ENCODE measurements at places on chromosomes 7 and 10.

- DNase-seq = no peak
Observed at GRCh38 chr10:49611816-49612512, 1.9 kb downstream of the SLC18A3 start.

GRCh38 chr10:95814011-95814727 lies 58.2 kb downstream of the ENTPD1 start:
- no peak for DNase-seq

GRCh38 chr7:137834552-137834951 lies 12.2 kb downstream of the DGKI start:
- no peak for DNase-seq

- DNase-seq = no peak
Observed at GRCh38 chr10:87092861-87093631, 1.6 kb downstream of the GLUD1 start.

DNA sequence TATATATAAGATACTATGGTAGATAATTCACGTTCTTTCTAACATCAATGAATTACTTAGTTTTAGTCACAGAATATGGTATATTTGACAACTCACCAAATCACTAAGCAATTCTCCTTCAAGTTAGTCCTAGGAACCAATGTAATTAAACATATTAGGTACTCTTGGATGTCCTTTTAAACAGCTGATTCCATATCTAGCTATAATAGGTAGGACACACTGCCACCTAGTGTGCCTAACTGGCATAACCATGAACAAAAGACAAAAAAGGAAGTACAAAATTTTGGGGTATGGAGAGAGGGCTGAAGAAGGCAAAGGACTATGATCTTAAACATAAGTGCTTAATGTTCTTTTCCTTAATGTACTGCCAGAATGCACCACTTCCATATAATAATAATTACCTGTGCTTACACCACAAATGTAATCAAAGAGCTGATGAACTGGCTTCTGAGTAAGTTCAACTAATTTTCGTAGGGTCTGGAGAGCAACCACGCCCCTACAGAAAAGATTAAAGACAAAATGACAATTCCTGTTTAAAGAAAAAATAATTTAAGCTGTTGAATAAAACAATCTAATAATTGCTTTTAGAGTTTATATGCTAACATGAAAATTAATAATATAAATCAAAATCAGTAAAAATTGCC lies 28.7 kb downstream of the PNPLA8 start:
- DNase-seq = no peak

GRCh38 chr7:29360633-29361625 lies 166.4 kb downstream of the CHN2 start:
- DNase-seq = no peak

DNA sequence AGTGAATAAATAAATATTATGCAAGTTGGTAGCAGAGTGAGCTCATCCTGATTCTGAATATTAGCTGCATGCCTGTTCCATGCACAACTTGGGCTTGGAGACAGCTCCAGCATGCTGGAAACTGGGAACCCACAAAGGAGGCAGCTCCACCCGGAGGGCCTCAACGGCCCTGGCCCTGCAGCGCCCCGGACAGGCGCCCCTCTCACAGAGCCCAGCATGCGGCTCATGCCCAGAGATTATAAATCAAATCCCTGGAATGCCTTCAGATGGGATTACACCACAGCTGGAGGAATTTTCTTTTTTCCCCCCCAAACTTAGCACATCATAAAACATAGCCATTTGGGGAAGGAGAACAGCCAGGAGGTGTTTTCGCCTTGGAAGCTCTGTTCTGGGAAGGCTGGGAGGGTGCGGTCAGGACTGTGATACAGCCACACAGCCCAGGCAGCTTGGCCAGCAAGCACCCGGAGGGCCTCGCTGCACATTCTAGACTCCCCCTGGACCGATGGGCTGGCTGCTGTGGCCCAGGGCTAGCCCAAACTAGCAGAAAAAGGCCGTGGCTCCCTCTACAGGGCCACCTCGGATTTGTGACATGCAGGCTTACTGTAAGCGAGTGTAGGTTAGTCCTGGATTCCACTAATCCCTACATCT lies 102.4 kb downstream of the PTPN20 start:
- DNase-seq = no peak

DNA sequence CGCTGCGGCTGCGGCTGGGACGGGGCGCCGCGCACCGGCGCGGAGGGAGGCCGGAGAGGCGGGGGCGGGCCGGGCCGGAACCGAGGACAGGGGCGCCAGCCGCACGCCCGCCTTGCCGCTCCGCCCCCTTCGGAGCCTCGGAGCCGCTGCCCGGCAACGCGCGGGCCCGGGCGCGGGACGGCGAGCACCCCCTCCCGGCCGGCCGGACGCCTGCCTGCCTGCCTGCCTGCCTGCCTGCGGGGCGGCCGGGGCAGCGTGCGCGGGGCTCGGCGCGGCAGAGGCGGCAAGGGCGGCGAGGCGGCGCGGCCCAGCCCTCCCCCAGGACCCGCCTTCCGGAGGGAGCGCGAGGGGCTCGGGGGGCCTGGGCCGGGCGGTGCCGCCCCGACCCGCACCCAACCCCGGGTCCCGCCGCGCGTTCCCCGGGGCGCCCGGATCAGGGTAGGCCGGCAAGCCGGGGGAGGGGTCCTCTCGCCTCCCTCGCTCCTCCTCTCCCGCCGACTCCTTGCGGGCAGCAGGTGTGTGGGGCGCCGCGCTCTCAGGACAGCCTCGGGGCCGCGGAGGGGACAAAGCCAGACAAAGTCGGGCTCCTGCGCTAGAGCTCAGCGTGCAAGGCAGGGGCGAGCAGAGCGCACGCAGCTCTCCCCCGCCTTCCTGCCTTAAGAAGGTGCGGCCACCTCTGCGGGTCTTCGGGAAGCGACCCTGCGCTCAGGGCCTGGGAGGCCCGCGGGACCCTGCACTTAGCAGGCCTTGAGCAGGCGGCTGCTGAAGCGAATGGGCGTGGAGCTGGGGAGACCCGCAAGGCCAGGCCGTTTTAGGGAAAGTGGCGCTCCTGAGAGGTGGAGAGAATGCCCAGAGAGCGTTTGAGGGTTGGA lies at the start of gene KIAA1549:
TSS of gene KIAA1549 (minus strand) at position 58 of the 872 bp plus-strand sequence. CDS start 120 bp downstream, outside the sequence.
- DNase-seq = no peak

DNA sequence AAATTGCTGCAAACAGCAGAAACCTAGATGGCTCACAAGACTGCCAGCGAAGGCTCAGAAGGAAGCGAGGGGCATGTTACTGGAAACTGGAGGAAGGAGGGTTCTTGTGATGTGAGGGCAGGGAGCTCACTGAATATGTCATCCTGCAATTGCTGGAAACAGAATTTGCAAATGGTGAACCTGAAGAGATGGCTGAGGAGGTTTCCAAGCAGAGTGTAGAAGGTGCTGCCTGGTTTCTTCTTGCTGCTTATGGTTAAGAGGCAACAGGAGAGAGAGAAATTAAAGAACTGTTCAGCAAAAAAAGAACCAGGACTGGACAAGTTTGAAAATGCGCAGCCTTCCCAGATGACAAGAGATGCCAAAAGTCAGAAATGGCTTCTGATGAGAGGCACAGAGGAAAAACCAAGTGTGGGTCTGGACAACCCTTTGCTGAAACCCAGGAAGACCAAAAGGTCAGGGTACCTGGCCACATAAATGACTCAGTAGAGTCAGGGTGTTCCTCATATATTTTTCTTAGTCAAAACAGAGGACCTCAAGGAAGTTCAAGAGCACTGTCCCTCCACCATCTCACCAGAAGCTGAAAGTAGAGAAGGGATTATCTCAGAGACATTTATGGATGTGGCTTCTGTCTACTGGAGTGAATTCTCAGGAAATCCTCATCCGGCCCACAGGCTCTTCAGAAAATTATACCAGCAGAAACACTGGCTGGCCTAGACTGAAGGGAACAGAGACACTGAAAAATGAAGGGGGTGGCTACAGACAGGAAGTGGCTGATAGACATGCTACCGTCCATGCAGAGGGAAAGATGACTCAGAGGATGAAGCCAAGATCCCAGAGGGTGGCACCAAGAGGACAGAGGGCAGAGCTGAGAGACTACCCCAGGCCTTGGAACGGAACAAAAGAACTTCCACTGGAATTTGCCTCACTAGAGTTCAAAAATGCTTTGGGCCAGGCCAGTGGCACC lies 10.1 kb downstream of the PAPOLB start:
- DNase-seq = no peak
